ENCODE measurements at places on chromosomes 6 and 20.

GRCh38 chr6:82413868-82414267 lies 50.3 kb downstream of the TPBG start:
- no peak for DNase-seq

- DNase-seq = peak; percentile 34
Measured at GRCh38 chr6:133553652-133554051, 312.5 kb downstream of the EYA4 start.

DNA sequence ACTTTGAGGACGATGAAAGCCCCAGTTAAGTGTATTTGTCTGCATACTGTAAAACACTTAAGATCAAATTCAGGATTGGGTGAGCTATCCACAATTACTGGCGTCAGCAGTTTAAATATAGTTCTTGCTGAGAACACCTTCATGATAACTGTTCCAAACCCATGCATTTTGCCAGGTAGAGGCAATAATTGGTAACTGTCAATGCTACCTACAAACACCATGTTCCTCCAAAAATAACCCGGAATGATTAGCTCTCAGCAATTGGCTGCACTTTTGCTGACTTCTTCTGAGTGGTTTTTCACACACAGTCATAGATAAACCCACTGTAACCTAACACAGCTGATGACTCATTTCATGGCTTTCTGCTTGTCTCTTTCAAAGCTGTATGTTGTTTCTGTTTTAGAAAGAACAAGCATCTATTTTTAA lies 1358.6 kb upstream of the GJE1 start:
- peak; percentile 29 for DNase-seq

- DNase-seq = no peak
Measured at GRCh38 chr6:43904311-43905123, 134.5 kb downstream of the VEGFA start.

DNA sequence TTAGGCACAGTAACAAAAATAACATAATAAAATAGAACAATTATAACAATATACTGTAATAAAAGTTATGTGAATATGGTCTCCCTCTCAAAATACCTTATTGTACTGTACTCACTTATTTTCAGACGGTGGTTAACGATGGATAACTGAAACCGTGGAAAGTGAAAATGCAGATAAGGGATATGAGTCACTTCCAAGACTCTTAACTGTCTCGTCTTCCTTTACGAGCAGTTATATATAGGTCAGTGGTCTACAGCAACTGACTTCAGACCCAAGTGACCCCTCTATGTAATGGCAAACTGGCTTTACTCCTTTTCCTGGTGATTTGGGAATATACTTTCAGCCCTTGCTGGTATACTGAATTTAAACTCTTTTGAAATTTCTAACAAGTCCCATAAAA lies 261.4 kb downstream of the SLC35F1 start:
- DNase-seq = no peak

GRCh38 chr20:58877050-58877975 lies 24.8 kb downstream of the GNAS start:
- no peak for DNase-seq

- no peak for DNase-seq
Measured at GRCh38 chr20:44656448-44656847, 4.9 kb upstream of the ADA start.

- DNase-seq = no peak
Measured at GRCh38 chr20:62215991-62216635, 4.0 kb downstream of the HRH3 start.

DNA sequence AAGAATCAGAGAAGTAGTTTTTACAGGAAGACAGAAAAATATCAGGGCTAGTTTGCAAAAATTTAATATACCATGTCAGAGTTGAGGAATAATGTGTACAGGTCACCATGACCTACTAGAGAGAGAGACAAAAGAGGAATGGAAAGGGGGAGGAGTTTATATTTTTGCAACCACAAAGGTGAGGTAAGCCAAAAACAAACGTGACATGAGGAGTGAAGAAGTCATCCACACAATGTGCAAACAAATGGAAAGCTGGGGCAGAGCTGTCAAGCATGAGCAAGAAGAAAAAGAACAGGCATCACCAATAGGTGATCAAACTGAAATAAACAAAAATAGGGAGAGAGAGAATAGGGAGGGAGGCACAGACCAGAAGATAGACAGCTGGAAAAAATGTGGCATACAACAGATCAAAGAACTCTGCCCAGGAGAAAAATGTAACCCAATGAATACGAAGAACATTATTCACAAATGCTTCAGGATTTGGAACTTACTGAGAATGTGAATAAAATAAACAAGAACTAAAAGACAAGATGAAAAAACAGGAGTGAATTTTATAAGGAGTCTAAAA lies 15.5 kb downstream of the RARS2 start:
- no peak for DNase-seq

DNA sequence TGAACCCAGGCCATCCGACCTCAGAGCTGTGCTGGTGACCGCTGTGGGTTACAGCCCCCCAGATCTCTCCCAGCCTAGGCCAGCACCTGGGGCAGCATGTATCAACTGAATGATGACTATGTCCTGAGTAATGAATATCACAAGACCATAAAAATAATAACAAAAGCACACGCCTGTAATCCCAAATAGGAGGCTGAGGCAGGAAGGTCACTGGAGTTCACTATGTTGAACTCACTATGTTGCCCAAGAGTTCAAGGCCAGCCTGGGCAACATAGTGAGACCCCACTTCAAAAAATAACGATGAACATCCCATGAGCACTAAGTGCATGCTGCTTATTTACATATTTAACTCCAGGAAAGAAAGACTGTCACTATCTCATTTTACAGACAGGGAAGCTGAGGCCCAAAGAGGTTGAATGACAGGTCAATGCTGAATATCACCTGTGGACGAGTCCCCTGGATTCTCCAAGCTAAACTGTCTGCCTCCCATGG lies 92.3 kb downstream of the NFATC2 start:
- DNase-seq = peak; percentile 34

GRCh38 chr6:28977341-28978132 lies 27.6 kb downstream of the ZNF311 start:
- DNase-seq = peak; percentile 54

GRCh38 chr6:70310063-70310694 lies 7.3 kb upstream of the COL9A1 start:
- peak; percentile 8 for DNase-seq

DNA sequence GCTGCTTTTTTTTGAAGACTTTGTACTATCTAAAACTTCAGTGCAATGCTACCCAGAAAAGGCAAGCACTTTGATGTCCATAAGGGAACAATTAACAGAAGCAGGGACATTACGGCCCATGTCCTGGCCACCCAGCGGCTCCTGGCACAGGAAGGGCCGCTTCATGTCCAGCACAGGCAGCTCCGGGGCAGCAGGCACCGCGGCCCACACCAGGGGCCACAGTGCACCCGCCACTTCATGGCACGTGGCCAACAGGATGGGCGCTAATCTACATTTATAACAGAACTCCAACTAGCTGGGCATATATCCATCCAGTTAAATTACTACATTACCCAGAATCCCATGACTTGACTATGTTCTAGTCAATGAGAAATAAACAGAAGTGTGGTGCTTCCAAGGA lies 198.2 kb upstream of the ID4 start:
- DNase-seq = no peak

DNA sequence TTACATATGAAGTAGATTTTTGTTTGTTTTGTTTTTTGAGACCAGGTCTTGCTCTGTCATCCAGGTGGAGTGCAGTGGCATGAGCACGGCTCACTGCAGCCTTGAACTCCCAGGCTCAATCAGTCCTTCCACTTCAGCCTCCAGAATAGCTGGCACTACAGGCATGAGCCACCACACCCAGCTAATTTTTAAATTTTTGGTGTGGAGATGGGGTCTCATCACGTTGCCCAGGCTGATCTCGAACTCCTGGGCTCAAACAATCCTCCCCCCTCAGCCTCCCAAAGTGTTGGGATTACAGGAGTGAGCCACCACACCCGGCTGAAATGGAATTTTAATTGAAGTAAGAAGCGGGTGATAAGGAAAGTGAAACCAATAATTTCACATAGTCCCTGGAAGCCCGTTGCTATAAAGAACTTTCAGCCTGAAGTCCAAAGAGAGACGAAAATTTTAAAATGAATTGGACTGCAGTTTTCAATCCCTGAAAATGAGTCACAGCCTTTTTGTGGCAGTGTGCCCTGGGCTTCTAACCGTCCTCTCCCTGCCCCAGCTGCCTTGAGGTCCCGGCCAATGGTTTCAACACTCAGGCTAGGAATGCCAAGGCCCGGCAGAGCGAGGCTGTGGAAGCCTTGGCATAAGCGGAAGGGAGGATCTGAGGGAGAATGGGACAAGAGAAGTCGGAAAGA lies 757 bp downstream of the RAET1E start:
- DNase-seq = peak; percentile 88

GRCh38 chr20:57872816-57873409 lies 163.1 kb upstream of the PMEPA1 start:
- DNase-seq = no peak

- DNase-seq = no peak
Measured at GRCh38 chr6:40819182-40819834, 219.7 kb downstream of the UNC5CL start.

DNA sequence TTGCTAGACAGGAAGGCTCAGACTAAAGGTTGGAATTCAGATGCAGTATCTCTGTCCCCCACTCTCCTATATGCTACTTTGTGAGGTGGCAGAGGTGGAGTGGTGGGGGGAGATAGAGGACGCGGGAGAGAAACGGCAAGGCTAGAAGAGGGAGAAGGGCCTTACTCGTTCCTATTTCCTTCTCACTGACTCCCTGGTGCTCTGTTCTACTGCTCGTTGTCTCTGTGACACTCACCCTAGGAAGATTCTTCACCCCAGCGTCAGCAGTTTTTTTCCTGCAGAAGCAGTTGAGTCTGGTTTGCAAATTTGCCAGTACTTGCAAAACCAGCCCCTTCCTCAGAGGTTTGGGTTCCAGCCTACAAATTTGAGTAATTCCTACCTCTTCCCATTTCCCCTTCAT lies 801.1 kb upstream of the SLC35B3 start:
- DNase-seq = no peak

DNA sequence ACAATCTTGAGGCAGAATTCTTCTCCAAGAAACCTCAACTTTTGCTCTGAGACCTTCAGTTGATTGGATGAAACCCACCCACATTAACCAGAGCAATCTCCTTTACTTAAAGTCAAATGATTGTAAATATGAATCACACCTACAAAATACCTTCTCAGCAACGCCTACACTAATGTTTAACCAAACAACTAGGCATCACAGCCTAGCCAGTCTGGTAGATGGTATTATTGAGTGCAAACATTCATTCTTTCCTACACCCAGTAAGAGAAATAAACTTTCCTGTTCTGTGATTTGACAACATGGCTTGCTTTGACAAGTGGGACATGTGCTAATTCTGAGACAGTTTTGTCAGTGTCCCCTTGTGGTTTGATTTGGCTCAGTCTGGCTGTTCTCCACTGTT lies 252.2 kb downstream of the HACE1 start:
- DNase-seq = no peak

DNA sequence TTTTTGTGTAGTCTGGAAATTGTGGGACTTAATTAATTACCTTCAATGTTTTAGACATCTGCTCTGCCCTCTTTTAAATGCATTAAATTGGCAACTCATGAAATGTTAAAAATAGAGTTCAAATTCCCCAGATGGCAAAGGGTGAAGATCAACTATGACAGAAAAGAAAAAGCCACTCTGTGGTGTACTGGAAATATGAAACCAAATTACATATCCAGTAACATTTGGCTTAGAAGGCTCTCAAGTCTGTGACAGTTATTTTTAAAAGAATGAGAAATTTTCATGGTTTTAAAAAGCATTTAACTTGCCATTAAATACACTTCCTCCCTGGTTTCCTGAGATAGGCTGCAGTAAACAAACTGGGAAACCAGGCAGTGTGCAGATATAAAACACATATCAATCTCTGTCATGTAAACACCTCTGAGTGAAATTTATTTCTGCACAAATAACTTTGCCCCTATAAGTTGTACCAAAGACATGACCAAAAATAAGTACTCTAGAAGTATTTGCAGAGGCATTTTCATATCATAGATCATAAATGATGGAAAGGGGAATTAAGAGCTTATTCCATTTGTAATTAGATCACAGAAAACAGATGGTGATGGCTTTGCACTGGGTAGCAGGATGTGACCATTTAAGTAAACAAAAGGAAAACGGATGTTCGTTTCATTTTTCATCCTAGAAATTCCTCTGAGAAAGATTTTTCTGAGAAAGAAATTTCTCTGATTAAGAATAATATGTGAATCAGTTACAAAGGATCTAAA lies 360.1 kb downstream of the SAMD5 start:
- no peak for DNase-seq

GRCh38 chr20:5670874-5671273 lies 79.3 kb upstream of the SHLD1 start:
- DNase-seq = no peak

- DNase-seq = no peak
Measured at GRCh38 chr6:17365961-17366360, 27.4 kb upstream of the CAP2 start.

GRCh38 chr6:53961679-53962370 lies 149.4 kb upstream of the MLIP start:
- DNase-seq = no peak

GRCh38 chr6:150857062-150857944 lies 8.2 kb upstream of the MTHFD1L start:
- DNase-seq = peak; percentile 82

DNA sequence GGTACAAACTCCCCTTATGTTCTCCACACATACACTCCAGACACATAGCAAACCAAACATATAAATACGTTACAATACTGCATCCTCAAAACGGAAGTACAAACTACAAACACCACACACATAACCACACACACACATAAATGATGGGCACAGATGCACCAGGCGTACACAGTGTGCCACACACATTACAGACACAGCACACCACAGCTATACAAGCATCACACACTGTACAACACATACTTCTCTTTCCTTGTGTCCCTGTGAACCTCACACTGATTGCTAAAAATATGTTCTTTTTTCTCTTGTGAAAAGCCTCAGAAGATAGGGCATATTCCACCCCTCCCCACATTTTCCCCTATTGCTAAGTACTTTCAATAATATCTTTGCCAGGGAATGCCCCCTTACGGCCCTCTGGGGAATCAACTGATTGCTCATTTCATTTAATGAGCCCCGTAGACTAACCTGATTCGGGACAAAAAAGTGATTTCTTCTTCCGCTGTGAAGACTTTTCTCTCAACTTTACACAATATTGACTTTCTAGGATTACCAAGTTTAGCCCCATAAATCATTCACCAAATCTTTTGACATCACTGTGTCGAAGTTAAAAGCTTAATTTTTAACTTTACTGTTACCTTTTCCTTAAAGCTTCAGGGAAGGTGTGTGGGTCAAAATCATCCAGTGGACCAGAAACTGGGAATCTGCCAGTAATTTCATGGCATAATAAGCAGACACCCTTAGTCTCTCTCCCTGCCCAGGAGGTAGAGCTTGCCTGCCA lies at the start of gene SLC17A1:
Gene SLC17A1, minus strand, starts transcription at position 521 of the 775 bp plus-strand sequence. CDS start 1,495 bp downstream, outside the sequence.
- DNase-seq = no peak

DNA sequence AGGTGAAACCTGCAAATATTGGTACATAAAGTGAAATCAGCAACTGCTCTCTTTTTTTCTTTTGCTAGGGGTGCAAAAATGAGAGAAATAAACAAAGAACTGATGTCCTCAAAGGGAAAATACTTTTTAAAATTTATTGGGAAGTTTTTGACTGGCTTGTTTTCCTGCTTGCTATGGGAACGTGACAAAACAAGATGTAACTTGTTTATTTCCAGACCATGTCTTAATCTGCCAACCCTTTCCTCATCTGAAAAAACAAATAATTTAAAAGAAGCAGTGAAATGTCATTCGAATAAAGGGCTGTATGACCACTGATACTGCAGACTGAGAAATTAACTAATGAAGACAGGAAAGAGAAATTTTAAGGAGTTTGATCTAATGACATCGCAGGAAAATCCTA lies 221.9 kb downstream of the CBLN4 start:
- DNase-seq = no peak
